ENCODE measurements at places on chromosomes 5 and 9.

GRCh38 chr5:59485629-59486439 is 407.7 kb downstream of the PDE4D start:
- DNase-seq, result no peak

GRCh38 chr9:70111641-70112236 is 68.1 kb downstream of the MAMDC2 start:
- DNase-seq, result no peak

- no peak for DNase-seq
Measured at GRCh38 chr5:59236986-59237385, 654.1 kb downstream of the RAB3C start.

GRCh38 chr5:1536322-1536845 is 12.6 kb upstream of the LPCAT1 start:
- DNase-seq, result no peak

DNA sequence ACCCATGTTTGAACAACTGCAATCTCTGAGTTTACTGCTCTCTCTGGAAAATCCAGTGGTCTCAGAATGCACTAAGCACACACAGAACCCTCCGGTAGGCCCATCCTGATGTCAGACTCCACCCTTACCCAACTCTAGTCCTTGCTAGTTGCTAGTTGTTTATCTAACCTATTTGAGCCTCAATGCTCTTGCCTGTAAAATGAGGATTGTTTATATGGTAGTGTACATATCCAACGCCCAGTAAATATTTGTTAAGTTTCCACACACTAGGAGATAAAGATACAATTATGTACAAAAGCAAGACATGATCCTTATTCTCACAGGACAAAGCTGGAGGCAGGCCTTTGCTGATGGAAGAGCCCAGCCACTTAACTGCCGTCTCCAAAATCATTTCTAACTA is 192.2 kb downstream of the SPOCK1 start:
- DNase-seq, result no peak

- DNase-seq, result no peak
Measured at GRCh38 chr9:124590889-124591641, 83.9 kb upstream of the NR5A1 start.

DNA sequence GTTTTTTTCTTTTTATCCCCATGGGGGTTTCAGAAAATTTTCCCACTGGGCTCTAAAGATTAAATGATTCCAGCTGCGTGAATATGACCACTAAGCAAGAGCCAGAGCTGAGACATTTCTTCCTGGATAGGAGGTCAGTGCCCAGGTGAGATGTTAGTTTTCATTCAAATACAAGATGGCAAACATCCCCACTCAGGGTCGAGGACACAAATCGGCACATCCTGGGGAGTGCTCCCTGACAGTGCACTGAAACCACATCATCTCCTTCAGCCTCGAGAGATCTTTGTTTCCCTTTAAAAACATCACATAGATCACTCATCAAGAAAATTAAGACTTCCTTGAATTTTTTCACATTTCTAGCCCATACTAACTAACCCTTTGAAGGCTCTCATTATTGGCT is 273.2 kb upstream of the PANK3 start:
- no peak for DNase-seq

- DNase-seq, result no peak
Measured at GRCh38 chr9:136860529-136860928, 5.6 kb downstream of the EDF1 start.

- DNase-seq, result no peak
Measured at GRCh38 chr5:2221450-2221849, 338.7 kb upstream of the IRX4 start.

GRCh38 chr5:156295431-156295830 is 31.5 kb upstream of the SGCD start:
- DNase-seq, result no peak

GRCh38 chr5:178378527-178379484 is 146.2 kb upstream of the PHYKPL start:
- no peak for DNase-seq

GRCh38 chr9:126294331-126295081 is 32.1 kb upstream of the MVB12B start:
- no peak for DNase-seq

DNA sequence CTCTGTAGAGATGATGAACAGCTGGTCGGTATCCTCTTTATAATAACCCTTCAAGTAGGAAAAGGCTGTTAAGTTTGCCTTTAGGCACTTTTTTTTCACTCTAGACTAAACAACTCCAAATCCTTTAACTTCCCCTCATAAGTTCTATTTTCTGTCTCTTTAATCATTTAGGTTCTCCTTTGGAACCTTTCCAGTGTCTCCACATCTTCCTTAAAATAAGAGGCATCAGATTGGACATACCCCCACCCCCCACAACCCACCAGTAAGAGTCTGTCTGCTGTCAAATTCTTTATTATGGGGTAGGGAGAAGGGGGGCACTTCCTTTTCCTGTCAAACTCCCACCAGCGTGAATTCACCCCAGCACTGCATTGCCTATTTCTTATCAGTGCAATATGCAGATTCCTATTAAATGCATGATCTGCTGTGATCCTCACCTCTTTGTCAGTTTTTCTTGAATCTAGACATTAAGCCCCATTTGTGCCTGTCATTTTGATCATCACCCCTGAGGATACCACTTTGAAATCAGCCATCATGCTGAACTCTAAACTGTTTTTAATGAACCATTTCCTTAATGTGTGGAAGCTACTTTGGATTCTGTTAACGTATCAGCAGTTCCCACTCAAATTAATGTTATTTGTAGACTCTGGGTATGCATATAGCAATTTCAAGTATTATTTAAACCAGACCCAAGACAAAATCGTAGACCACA is 212.2 kb downstream of the PDZD2 start:
- peak; percentile 8 for DNase-seq

GRCh38 chr5:25744908-25745307 is 1100.1 kb upstream of the CDH10 start:
- DNase-seq, result no peak

- no peak for DNase-seq
Measured at GRCh38 chr5:144092508-144092907, 78.0 kb downstream of the YIPF5 start.

DNA sequence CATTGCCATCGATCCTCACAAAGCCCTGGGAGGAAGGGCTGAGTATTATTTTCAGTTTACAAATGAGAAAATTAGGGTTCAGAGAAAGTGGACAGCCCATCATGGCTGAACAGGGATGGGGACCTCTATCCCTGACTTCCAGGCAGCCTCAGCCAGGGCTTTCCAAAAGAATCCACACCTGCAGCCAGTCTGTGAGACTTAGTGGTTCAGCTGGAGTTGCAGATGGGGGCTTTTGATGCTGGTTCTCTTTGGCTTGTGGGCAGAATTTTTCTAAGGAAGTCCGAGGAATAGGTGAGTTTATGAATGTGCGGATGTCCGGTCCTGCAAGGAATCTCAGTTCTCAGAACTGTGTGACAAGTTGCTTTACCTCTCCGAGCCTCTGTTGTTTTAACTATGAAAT is 138.1 kb downstream of the RGS3 start:
- DNase-seq, result no peak

DNA sequence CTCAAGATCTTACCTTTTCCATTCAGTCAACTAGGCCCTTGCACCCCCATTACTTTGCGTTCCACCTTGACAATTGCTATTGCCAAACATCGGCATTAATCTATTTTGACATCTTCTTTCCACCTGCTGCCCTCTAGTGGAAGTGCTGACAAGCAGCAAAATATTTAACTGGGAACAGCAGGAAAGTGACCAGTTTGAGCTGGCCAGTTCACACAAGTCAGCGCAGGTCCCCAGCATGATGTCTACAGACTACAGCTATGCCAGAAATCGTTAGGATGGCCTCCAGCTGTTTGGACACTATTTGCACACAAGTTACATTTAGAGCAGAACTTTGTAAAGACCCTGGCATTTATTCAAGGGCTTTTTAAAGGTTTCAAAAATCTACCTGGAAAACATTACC is 160.1 kb downstream of the GHR start:
- DNase-seq, result peak; percentile 50

DNA sequence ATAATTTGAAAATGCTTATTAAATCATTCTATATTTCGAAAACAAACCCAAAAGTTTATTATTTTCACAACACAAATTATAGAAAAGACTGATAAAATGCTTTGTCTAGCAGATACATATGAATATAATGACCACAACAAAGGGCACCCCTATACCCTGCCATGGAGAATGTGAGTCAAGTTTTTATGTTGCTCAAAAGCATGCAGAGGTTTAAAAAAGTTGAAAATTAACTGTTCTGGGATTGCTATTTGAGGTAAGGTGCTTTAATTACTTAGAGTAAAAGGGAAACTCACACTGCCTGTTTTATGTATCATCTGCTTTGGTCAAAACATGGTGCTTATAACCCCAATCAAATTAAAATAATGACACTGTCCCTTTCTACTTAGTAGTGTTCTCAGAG is 41.0 kb downstream of the MLANA start:
- no peak for DNase-seq

GRCh38 chr5:11814373-11814772 is 89.9 kb downstream of the CTNND2 start:
- DNase-seq, result no peak

GRCh38 chr5:32017692-32018367 is 156.3 kb downstream of the GOLPH3 start:
- no peak for DNase-seq

DNA sequence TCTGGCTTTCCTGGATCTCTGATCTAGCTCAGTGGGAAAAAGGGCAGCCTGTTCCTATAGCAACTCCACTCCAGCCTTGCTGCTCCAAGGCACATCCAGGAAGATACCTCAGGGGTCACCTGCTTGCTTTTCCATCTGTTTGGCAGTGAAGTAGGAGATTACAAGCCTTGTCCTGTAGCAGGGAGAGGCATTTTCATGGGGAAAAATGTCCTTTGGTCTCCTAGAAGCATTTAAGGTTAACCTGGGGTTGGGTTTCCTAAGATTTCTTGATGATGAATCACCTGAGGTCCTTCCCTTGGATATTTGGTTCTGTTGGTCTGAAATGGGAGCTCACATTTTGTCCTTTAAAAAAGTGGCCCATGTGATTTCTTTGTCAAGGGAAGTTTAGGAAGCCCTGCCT is 1.5 kb upstream of the TMEM174 start:
- DNase-seq, result no peak

DNA sequence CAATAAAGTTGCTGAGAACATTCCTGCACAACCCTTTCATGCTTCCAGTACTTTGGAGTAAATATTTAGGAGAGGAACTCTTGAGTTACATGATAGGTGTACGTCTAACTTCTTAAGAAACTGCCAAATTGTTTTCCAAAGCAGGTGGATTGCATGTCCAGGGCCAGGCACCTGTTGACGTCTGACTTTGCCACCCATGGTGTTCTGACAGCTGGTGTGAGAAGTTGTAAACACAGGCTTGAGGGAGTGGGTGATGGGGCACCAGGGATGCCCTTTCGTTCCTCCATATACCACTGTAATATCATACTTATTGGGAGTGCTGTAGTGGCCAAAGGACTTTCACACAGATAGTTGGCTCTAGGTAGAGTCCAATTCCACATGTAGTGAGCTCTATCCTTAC is 352.1 kb downstream of the GADD45G start:
- no peak for DNase-seq

DNA sequence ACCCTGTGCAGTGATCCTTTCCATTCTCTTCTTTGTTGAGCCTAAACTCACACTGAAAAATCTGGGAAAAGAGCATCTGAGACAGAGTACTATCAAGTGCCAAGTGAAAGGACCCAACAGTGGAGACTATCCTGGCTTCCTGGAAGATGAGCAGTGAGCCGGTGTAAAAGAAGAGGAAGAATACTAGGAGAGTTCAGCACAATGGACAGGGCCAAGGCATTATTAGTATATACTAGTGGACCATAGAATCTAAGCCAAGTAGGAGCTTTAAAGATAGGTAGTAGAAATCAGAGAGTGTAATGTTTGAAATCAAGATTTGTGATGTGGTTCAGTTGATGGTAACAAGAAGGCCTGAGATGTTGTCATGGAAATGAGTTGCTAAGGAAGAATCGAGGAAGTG is 140.8 kb downstream of the CAMK4 start:
- DNase-seq, result peak; percentile 41
